Stomach (tissue), 19 donors: ENCODE measurements at places on chromosomes 7 and 10.

DNA sequence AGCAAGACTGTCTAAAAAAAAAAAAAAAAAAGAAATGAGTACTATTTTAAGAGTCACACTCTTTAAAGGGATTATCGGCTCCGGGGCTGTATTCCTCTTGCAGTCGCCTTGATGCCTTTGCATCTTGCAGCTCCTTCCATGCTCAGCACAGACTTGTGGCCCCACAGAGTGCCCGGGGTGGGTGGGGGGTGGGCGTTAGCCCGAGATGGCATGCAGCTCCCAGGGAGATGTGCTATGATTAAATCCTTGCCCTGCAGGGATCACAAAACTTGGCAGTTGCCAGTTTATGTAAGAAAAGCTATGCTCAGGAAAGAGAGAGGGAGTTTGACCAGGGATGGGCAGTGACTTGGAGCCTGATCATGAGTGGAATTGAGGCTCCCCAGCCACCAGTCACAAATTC is 81.9 kb downstream of the CCDC3 start:
- no peak for DNase-seq

- peak; percentile 26 for DNase-seq
Observed at GRCh38 chr7:45691155-45691656, 117.0 kb downstream of the ADCY1 start.

GRCh38 chr10:114259824-114260223 is 20.8 kb downstream of the VWA2 start:
- DNase-seq, result no peak

DNA sequence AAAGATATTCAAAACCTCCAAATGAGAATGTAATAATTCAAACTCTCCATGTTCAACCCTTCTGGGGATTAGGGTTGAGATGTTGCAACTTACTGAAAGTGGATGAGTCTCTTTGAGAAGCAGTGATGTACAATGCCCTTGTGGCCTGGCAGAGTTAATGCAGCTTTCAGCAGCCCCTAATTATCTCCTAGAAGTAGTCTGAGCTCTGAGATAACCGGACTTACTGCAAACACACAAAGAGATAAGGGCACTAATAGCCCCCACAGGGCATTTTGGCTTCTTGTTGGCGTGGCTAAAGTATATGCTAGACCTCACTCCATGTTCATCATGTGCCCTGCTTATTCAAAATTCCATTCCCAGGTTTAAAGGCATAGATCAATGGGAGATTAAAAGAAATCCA is 404.7 kb downstream of the NEBL start:
- no peak for DNase-seq

DNA sequence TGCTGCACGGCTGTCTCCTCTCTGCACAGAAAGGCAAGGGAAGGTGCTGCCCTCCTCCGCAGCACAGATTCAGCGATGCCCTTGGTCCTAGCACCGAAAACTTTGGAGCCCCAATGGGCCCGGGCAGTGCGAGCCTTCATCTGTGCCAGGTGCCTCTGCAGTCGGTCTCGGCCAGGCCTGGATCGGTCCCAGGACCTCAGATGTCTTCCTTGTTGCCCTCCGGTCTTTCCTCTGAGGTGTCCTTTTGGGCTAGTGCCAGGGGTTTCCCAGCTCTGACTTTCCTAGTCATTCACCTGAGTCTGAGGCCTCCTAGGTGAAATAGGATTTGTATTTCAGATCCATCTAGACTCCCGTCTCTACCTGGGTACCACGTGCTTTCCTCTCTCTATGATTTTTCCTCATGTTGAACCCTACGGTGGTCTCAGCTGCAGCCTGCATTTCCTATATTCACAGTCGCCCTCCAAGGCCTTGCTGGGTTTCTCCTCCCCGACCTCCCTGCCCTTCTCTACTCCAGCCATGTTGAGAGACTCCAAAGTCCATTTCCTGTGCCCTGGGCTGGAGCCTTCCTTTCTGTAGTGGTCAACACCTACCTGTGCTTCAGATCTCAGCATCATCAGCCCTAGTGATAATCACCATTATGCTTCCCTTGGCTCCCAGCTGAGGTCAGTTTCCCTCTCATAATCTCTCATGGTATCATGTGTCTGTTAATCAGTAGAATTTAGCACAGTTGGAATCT is 92.0 kb upstream of the PRSS58 start:
- DNase-seq, result no peak

DNA sequence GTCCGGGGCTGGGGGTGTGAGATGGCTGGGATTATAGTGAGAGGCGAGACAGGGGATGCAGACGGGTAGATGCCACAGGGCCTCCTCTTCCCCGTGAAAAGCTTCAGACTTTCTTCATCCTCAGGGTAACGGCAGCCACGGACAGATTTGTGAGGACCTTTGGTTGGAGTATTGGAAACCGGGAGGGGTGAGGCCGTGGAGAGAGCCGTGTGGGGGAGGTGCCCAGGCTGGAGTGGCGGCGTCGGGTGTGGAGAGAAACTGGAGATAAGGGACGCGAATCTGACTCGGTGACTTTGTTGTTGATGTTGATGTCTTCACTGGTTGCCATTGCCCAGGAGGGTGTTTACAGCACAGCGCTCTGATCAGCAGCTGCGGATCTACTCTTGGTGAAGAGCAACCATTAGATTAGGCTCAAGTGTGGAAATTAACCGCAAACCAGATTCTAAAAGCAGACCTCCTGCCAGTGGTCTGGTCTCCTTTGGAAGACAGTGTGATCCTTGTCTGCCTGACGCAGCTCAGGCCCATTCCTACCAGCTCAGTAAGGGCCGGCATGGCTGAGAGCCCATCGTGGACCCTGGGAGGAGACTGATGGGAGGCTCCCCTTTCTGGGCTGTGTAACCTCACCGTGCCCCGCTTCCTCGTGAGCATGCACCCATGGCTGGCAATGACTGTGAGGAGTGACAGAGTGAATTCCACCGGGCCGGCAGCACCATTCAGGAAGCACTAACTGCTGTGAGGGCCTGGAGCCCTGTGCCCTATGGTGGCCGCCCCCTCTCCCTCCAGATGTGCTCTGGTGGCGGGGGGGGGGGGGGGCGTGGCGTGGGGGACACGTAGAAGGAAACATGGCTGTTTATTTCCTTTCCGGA is 90.3 kb downstream of the INPP5A start:
- peak; percentile 47 for DNase-seq

GRCh38 chr7:140656548-140657515 is 15.9 kb upstream of the ADCK2 start:
- DNase-seq, result peak; percentile 93

DNA sequence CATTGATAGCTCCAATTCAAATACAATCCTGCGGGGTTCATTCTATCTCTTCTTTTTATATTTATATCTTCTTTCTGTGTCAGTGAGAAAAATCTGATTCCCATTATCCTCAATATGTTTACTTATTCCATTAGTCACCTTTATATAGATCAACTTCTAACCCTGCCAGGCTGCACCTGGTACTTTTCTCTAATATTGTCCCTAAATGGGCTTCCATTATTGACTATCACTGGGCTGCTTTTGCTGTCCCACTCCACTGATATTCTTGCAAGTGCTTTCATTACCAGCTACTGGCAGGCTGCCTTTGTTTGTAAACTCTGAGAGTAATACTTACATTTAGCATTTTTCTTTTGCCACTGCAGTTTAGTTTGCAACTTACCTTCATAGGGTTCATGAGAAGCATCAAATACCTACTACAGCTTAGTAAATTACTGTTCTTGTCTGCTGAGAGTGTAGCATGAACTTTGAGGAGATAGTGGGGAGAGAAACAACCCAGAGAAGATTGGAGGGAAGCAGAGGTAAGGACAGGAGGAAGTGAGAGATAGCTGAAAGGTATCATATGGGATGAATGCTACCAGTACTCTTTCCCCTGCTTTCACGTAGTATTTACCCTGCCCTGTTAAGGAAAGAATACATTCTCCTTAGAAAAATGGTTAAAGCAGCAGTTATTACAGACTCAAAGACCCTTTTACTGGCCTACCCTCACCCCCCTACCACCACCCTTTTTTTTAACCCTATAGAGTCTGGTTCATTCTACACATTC is 119.1 kb downstream of the PHTF2 start:
- peak; percentile 7 for DNase-seq

GRCh38 chr10:21993360-21994001 is 10.0 kb downstream of the DNAJC1 start:
- no peak for DNase-seq

DNA sequence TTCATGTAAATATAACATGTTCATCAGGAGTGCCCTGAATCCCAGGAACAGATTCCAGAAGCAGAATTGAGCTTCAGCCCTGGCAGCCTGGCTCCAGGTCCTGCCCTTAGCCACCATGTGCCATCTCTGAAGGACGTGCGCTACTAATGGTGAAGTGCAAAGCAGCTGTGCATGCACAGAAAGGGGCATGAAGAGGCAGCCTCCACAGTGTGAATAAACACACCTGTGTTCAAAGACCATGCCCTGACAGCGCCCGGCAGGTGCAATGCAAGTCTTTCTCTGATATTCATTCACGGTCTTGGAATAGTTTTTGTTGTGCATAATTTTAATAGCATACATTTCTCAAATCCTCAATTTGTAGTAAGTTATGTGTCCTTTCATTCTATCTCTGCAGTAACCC is 250.4 kb upstream of the TCERG1L start:
- DNase-seq, result no peak

DNA sequence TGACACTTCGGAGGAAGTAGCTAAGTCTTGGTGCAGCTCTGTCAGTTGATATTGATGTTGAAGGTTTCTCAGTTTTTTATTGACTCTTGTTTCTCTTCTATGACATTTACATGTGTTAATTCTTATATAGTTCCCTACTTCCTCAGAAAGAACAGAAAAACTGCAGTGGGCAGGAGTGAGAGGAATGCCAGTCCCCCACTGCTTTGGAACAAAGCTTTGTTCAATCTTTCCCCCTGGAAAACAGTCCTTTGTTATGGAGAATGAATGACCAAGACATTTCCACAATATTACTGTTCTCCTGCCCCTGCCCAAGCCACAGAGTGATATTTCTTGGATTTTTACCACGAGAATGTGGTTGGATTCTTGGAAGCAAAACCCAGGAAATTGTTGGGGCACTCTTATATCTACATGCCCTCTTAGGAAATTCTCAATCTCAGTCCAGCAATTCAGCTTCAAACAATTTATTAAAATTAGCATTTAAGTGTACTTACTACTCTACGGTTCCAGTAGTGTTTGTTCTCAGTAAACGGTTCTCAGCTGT is 258.0 kb upstream of the KCND2 start:
- no peak for DNase-seq

GRCh38 chr7:87510411-87510875 is 35.0 kb upstream of the ABCB4 start:
- DNase-seq, result peak; percentile 51

DNA sequence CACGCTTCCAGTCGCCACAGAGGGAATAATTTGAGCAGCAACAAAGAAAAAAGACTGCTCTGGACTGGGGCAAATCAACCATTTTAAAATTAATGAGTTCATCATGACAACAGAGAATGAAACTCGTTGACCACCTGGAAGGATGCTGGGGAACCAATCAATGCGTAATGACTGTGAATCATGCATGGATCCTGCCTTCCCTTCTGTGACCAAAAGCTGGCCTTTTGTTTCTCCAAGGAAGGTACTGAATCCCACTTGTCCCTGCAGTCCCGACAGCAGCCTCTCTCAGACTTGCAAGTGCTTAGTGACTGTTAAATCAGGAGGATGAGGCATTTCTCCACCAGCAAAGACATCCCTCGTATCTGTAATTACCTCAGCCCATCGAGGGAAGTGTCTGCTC is 68.0 kb upstream of the TNS3 start:
- no peak for DNase-seq

GRCh38 chr10:60818134-60818770 is 40.0 kb downstream of the CDK1 start:
- no peak for DNase-seq

DNA sequence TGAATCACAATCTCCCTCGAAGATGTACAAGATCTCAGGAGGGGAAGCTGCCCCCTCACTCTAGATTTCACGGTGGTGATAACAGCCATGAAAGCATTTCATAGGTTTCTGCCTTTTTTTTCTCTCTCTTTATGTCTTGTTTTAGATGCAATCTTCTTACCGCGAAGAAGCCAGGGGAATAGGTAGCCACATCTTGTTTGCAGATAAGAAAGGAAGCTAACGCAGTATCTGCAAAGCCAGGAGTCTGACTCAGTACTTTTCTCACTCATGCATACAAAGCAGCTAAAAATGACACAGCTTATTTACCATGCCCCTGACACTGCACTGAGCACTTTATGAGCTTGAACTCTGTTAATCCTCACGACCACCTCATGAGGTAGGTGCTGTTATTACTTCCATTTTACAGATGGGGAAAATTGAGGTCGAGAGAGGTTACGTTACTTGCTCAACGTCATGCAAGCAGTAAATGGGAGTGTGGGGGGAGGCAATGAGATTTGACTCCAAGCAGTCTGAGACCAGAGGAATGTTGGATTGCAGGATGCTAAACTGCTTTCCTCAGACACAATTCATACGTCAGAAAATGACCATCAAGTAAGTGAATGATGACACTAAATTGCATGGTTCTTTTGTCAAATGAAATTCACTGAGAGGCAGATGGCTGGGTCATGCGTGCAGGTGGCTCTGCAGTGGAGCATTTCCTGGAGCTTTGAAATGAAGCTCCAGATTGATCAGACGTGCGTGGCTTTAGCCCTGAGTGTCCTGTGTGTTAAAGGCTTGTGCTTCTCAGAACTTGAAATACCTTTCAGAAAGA is 3.3 kb downstream of the MAP3K8 start:
- no peak for DNase-seq
